ENCODE measurements at places on chromosomes 7 and 10. TPM values are rescaled to one million over a fixed set of nuclear protein-coding genes. Genes with fewer than 3 reads are reported as not detected.

DNA sequence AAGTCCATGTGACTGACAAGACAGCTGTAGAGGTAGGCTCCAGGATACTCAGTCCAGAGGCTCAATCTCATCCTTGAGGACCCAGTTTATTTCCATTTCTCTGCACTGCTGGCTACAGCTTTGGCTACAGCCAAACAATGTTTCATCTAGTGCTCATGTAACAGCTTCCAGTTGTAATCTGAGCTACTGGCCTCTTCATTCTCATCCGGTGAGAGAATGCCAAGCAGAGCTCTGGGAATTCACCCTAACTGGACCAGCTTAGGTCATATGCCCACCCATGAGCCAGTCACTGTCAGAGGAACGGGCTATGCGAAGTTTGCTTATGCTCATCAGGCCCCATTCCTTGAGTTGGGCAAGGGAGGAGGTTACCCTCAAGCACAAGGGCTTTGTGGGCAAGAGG lies 192.9 kb downstream of the EVX1 start:
- no peak for DNase-seq

DNA sequence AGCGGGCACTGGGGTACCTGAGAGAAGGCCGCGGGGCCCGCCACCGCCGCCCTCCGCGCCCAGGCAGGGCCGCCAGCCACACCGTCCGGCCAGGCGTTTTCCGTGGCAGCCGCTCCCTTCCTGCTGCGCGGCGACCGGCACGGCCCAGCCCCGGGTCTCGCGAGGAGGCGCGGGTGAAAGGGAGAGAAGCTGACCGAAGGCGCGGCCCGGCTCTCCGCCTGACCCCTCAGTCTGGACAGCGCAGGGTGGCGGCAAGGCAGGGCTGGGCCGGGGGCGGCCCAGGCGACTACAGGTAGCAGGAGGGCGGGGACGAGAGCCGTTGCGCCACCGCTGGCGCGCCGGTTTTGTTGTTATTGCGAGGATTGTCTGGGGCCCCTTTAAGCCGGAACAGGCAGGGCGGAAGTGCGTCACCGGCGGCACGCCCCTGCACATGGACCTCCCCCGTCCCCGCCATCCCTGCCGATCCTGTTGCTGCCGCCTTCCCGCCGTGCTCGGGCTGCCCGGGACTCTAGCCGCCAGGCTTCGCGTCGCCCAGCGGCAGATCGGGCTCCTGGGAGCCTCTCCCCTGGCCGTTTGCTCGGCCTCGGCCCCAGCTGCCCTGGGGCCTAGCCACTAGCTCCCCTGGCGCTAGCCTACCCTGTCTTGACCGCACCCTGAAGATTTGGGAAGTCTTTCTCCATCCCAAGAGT lies at the start of gene HERPUD2:
TSS of gene HERPUD2 (minus strand) at position 352 of the 689 bp plus-strand sequence. CDS start 805 bp downstream, outside the sequence.
- DNase-seq, result peak; percentile 88

DNA sequence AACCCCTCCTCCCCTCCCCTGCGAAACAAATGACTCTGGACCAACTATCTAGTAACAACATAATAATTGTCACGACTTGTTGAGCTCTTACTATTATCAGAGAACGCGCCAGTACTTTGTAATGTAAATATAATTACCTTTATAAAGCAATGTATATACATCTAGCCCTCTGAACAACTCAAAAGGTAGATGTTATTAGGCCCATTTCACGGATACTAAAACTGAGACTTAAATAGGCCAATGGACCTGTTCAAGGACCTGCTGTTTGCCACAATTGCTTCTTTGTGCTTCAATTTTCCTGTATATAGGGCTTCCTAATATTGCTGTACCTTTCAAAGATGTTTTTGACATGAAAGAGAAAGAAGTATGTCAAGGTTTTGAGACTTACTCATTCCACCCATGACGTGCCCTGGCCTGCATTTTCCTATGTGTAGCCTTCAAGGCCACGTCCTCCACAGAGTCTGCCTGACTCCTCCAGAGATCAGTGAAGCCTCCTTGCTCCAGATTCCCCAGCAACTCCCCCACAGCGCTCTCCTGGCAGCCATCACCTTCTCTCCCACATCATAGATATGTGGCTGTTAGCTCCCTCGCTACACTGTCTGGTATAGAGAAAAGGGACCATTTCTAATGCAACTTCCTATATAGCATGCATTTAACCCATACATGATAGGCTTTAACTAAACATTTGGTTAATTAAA lies 156.6 kb downstream of the SKIDA1 start:
- no peak for DNase-seq

- DNase-seq, result no peak
Observed at GRCh38 chr7:65812281-65812680, 60.6 kb upstream of the VKORC1L1 start.

GRCh38 chr10:101330231-101330630 lies 23.7 kb upstream of the BTRC start:
- no peak for DNase-seq

- DNase-seq, result no peak
Observed at GRCh38 chr7:140192620-140193019, 15.8 kb upstream of the KDM7A start.

The GSDME gene
- total RNA-seq, result 30.0 TPM
